Temporal lobe (tissue), 4 donors: ENCODE measurements at places on chromosomes 12 and 14. TPM values are rescaled to one million over a fixed set of nuclear protein-coding genes. Genes with fewer than 3 reads are reported as not detected.

Gene HCAR2
- total RNA-seq, result not detected

Gene GPR132
- 0.74 TPM for total RNA-seq

Gene CMTM5
- 1.5 TPM for total RNA-seq

Gene SLC17A8
- 2.0 TPM for total RNA-seq

Gene PRIM1
- 24.8 TPM for total RNA-seq
